ENCODE measurements at places on chromosomes 13 and 19. TPM values are rescaled to one million over a fixed set of nuclear protein-coding genes. Genes with fewer than 3 reads are reported as not detected.

Gene SRRM5
- 0.57 TPM for polyA plus RNA-seq

Gene ZNF610
- 2.9 TPM for polyA plus RNA-seq

Gene CEBPA
- polyA plus RNA-seq, result 3.9 TPM

Gene RAB3D
- 6.2 TPM for polyA plus RNA-seq

Gene NANOS3
- 1.3 TPM for polyA plus RNA-seq

Gene INAFM1
- polyA plus RNA-seq, result 12.7 TPM

Gene GSX1
- polyA plus RNA-seq, result not detected

Gene UQCRFS1
- 31.6 TPM for polyA plus RNA-seq

Gene CAMSAP3
- polyA plus RNA-seq, result 1.3 TPM

Gene FSD1
- 2.0 TPM for polyA plus RNA-seq

Gene ZNF835
- polyA plus RNA-seq, result 3.1 TPM

Gene KANK3
- 9.4 TPM for polyA plus RNA-seq

DNA sequence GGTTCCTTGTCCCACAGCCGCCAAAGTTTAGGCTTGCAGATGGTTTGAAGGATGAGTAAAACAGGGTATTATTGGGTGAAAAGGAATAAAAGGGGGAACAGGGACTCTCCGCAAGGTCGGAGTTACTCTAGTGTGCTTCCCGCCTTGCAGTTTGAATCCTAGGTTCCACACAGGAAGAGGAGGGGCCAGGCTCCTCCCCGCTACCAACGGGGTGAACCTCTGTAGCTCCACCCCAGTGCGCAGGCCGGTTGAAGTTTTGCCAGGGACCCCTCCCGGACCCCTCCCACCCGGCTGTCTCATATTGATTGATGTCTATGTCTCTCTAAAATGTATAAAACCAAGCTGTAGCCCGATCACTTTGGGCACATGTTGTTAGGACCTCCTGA, 11.6 kb upstream of the GTF2F2 start:
- no peak for DNase-seq

DNA sequence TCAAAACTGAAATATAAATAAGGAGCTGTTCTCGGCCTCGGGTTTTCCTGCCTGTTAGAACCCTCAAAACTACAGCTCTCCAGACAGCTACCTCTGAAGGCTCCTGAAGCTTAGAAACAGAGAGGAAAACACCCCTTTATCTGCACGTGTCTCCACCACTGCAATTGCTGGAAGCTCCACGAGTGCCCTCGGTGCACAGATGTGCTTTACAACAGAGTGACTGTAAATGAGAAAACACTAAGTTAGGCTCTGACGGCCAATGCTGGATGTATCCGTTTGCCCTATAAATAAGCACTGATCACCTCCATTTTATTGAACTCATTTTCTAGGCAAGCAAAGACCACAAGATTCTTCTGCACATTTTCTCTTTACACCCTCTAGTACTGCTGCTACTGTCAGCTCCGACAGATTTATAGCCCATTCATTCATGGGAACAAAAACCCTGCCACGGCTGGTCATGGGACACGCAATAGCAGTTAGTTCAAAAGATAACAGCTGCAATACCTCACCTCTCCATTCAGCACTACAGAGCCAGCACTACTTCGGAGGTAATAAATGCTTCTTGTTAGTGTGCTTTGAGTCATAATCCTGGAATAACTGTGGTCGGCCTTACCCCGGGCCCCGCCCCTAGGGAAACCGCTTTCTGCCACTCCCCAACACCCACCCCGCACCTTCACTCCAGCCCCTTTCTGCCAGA, 241.1 kb upstream of the ZNF507 start:
- no peak for DNase-seq

- DNase-seq, result no peak
Observed at GRCh38 chr13:40515702-40516101, 150.7 kb downstream of the FOXO1 start.

DNA sequence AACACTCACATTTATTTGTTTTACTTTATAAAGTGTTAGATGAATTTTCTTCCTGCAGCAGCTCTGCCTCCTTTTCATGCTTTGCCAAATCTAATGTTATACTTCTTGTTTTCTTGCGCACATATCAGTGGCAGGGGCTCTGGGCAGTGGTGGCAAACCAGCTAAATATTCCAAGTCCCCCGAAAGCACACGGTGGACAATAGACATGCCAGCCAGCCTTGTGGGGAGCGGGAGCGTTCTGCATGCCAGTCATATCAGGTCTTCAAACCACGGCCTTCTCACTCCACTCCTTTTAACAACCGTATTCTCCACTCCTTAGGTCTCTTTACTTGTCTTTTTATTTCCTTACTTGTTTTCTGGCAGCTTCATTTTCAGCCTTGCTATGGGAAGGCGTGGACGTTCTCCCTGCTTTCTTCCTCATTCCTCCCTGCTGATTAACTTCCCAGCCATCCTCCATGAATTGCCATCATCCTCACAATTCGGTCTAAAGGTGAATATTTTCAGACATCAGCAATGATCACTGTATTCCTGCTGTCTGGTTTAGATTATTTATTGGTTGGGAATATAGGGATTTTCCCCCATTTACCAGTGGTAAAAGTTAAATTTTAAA, 77.1 kb upstream of the WASF3 start:
- DNase-seq, result peak; percentile 55

GRCh38 chr19:47573071-47574026, at the start of gene ZNF541:
Gene ZNF541, minus strand, starts transcription at chr19:47573148. Its CDS starts 17,292 bp downstream, at chr19:47555856.
- peak; percentile 76 for DNase-seq

GRCh38 chr13:37091835-37092234, 13.6 kb downstream of the CSNK1A1L start:
- DNase-seq, result peak; percentile 82

DNA sequence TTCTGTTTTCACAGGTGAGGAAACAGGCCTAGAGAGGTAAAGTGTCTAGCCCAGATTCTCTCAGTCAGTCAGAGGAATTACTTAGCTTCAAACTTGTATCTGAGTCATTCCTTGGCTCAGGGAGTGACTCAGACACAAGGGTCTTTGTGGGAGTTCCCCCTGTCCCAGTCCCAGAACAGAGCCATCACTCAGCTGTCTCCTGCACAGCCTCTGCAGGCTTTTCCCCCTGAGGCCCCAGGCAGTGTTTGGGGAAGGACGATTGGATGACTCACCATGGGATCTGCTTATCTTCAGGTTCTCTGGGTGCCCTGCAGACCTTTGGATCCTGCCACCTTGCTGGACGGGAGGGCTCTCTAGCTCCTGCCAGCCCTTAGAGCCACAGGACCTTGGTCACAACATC, 13.2 kb downstream of the ZNF793 start:
- DNase-seq, result no peak

DNA sequence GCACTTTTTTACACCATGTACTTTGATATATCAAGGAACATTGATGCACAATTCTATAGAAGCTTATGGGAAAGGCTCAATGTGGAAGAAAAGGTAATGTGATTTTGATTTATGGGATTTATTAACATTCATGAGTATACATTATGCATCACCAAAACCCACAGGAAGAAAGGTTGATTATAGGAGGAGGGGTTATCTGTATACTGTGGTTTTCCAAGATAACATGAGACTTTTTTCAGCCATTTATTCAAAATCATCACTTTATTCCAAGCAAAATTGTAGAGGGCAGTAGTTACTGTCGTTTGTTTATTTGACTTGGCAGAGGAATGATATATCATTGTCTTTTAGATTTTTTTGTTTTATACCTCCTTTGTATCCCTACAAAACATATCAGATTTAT, 54.9 kb downstream of the WDFY2 start:
- no peak for DNase-seq

GRCh38 chr13:20503088-20504083, 22.3 kb downstream of the CRYL1 start:
- no peak for DNase-seq

DNA sequence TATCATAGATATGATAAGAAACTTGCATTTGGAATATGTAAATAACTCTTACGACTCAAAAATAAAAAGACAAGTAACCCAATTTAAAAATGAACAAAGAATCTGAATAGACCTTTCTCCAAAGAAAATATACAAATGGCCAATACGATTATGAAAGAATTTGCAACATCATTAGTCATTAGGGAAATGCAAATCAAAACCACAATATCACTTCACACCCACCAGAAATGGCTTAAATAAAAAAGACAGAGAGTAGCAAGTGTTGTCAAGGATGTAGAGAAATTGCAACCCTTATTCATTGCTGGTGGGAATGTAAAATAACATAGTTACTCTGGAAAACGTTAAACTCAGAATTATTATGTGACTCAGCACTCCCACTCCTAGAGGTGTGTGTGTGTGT, 226.6 kb upstream of the MAB21L1 start:
- DNase-seq, result no peak

GRCh38 chr19:10238172-10238783, 7.1 kb upstream of the S1PR2 start:
- peak; percentile 98 for DNase-seq

DNA sequence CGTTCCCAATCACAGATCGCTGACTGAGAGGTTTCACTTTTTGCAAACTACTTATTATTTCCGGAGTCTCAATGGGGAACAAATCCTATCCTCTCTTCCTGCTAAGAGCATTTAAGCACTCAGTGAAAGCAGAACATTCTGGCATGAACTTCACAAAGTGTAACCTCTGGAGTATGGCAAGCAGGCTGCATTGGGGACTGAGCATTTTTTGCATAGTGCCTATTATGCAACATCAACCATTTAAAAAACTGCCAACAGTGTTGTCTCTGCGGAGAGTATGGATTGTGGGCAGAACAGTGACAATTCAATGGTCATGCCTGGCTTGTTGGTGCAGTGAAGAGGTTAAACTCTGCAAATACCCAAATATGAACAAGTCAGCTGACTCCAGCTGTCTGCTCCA, 484.6 kb downstream of the OLFM4 start:
- peak; percentile 59 for DNase-seq

DNA sequence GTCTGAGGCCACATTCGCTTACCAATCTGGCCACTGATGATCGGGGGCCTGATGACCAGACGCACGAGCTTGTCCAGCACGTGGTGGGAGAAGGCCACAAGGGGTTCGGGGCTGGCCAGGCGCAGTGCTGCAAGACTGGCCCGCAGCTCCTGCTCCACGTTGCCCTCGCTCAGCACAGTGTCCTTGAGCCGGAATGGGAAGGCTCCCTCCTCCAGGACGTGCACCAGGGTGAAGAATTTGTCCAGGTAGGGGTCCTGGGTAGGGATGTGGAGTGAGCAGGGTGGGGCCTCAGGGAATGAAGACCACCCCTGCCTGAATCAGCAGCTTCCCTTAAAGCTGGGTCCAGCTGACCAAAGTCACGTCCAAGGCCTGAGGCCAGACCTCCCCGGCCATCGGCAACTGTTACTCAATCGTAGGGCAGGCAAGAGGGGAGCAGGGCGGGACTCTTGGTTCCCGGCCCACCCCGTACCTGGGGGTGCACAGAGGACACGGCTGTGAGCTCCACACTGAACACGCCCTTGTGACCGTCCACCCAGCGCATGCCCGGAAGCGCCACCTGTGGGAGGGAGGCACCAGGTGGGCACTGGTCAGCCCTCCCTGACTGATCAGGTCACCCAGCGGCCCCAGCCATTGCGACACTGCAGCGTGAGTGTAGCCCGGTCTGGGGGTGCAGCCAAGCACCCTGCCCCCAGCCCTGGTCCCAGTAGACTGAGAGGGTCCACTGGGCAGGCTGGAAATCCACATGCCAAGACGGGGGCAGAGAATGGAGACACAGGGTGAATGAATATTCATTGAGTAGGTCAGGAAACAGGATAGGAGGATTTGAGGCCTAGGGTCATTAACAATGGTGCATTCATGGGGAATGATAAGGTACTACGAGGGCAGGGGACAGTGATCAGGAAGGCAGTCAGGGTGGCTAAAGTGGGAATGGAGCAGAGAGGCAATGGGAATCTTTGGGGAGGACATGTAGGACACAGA, 2.8 kb upstream of the ANGPTL8 start:
- no peak for DNase-seq

DNA sequence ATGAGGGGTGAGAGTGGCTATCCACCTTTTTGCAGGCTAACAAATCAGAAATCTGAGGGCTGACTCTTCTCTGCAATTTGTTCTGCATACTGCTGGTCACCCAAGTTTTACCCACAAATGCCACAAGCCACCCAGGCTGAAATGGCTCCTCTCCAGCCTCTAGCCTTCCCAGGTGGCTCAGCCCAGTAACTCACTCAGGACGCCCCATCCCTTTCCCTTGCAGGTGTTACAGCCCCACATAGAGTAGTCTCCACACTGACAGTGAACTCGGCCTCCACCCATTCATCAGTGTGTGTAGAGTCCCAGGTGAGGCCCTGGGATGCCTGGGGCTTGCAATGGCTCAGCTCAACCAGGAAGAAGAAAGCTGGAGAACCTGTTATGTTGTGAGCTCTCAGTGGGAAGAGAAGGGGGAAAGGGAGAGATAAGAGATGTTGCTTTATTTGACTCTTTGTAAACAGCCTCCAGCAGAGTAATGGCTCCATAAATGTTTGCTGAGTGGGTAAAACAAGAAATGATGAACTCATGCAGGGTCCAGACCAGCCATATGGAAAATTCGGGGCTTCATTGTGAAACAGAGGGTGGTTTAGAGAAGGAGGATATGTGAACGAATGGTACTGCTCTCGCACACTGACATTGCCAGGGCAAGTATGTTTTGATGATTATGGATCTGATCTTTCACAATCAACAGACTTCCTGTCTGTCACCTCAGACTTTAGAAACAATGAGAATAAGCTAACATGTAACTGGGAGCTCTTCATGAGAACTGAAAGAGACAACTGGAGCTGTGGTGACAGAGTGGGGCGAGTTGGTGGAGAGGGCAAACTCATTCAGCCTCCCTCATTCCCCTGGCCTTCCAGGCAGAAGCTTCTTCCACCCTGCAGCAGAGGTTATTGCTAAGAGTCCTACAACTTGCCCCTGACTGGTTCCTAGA, 74.2 kb upstream of the RFC3 start:
- no peak for DNase-seq

GRCh38 chr13:28657784-28658538, 969 bp upstream of the POMP start:
- DNase-seq, result peak; percentile 63

- no peak for DNase-seq
Observed at GRCh38 chr19:50020481-50020880, 4.7 kb downstream of the VRK3 start.

GRCh38 chr19:6750062-6750461, 10.6 kb downstream of the TRIP10 start:
- DNase-seq, result peak; percentile 85

DNA sequence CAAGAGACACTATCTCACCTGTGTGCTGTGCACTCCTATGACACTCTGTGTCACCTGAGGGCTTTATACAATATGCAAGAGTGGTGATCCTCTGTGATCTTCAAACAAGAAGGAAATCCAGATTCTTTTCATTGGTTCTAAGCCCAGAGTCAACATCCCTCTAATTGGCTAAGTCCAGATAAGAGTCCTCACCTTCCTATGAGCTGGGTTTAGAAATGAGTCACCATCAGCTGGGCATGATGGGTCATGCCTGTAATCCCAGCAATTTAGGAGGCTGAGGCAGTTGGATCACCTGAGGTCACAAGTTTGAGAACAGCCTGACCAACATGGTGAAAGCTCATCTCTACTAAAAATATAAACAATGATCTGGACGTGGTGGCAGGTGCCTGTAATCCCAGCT, 144.4 kb downstream of the ZNF675 start:
- DNase-seq, result no peak

- DNase-seq, result no peak
Observed at GRCh38 chr19:19151418-19151817, 13.1 kb upstream of the TMEM161A start.

GRCh38 chr19:55494172-55494761, 6.0 kb downstream of the SSC5D start:
- DNase-seq, result peak; percentile 76

GRCh38 chr19:48807590-48808308, 3.1 kb downstream of the BCAT2 start:
- DNase-seq, result no peak

- DNase-seq, result peak; percentile 44
Observed at GRCh38 chr13:33172400-33172799, 113.2 kb downstream of the STARD13 start.

GRCh38 chr19:2021453-2022140, 6.1 kb upstream of the BTBD2 start:
- no peak for DNase-seq
